ENCODE measurements at places on chromosomes 16 and 17.

DNA sequence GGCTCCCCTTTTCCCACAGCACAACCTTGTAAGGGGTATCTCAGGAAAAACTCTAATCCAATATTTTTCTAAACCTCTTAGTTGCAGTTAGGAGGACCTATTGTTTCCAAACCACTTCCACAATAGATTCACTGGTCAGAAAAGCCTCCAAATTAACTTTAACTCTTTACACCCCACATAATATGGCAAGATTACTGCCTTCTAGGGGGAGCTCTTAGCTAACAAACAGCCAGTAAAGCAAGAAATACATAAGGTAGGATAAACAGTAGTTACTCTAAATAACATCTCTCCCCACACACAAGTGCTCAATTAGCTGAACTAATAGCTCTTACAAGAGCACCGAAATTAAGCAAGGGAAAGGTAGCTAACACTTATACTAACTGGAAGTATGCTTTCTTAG, 192.1 kb upstream of the KIF2B start:
- DNase-seq = no peak

- no peak for DNase-seq
Observed at GRCh38 chr16:60181536-60181935, 1447.4 kb upstream of the GOT2 start.

- peak; percentile 85 for DNase-seq
Observed at GRCh38 chr17:21041741-21042457, 912 bp downstream of the USP22 start.

DNA sequence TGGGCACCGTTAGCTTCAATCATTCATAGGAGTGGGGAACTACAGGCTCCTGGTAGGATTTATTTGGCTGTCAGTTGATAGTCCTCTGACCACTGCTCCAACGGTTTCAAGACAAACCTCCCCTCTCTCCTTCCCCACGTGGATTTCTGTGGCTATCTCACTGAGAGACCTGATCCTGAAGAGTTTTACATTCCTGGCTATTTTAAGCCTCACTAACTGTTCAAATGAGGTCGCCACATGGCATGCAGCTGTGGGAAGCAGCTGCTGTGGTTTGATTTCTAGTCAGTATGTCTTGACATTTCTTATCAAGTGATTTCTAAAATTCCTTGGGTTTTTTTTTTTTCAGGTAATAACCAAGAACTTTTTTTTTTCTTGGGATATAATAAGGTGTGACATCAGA, 38.3 kb downstream of the CDK5R1 start:
- DNase-seq = no peak

- no peak for DNase-seq
Observed at GRCh38 chr17:17886226-17886625, 49.4 kb upstream of the SREBF1 start.

DNA sequence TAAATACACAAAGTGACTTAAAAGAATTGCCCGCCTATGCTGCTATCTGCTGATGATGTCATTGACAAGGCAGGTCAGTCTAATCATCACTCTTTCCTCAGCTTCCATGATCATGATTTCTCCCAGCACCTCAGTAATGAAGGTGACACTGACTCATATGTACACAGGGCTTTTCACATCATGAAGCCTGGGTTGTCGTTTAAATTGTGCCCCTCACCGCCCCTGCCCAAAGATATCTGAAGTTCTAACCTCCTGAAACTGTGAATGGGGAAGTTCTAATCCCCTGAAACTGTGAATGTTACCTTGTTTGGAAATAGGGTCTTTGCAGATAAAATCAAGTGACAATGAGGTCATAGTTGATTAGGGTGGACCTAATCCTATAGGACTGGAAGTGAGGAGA, 17.4 kb upstream of the GPRC5C start:
- no peak for DNase-seq

DNA sequence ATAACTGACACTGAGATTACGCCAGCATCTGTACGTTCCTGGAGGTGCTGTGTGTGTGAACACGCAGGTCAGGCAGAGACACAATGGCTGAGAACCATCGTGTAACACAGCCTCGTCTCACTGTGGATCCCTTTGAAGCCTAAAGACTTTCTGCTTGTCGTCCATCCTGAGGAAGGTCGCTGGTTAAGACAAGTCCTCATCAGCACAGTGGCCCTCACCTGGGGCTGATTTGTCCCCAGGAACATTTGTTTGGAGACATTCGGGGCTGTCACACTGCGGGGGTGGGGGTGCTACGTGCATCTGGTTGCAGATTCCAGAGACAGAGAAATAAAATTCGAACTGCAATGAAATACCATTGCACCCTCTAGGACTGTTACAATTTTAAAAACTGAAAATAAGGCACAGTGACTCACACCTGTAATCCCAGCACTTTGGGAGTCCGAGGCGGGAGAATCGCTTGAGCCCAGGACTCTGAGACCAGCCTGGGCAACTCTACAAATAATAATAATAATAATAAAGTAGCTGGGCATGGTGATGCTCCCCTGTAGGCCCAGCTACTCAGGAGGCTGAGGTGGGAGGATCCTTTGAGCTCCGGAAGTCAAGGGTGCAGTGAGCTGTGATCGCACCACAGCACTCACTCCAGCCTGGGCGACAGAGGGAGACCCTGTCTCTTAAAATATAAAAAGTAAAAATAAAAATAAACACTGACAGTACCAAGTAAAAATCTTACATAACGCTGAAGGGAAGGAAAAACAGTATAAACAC, 112.0 kb upstream of the METRNL start:
- DNase-seq = no peak

- no peak for DNase-seq
Observed at GRCh38 chr17:5708344-5708743, 124.0 kb upstream of the NLRP1 start.

- no peak for DNase-seq
Observed at GRCh38 chr16:77937473-77938149, 84.7 kb upstream of the CLEC3A start.

- DNase-seq = no peak
Observed at GRCh38 chr17:69872675-69873262, 202.3 kb upstream of the KCNJ16 start.

DNA sequence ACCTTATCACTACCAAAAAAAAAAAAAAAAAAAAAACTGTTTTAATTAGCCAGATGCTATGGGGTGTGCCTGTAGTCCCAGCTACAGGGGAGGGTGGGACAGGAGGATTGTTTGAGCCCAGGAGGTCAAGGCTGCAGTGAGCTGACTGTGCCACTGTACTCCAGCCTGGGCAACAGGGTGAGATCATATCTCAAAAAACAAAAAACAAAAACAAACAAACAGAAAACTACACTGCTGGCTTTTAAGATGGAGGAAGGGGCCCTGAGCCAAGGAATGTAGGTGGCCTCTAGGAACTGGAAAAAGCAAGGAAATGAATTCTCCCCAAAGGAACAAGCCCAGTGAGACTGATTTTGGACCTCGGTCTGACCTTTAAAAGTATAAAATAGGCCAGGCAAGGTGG, 61.4 kb downstream of the BEAN1 start:
- DNase-seq = no peak

GRCh38 chr16:65622871-65623270, 501.0 kb upstream of the CDH11 start:
- DNase-seq = no peak

DNA sequence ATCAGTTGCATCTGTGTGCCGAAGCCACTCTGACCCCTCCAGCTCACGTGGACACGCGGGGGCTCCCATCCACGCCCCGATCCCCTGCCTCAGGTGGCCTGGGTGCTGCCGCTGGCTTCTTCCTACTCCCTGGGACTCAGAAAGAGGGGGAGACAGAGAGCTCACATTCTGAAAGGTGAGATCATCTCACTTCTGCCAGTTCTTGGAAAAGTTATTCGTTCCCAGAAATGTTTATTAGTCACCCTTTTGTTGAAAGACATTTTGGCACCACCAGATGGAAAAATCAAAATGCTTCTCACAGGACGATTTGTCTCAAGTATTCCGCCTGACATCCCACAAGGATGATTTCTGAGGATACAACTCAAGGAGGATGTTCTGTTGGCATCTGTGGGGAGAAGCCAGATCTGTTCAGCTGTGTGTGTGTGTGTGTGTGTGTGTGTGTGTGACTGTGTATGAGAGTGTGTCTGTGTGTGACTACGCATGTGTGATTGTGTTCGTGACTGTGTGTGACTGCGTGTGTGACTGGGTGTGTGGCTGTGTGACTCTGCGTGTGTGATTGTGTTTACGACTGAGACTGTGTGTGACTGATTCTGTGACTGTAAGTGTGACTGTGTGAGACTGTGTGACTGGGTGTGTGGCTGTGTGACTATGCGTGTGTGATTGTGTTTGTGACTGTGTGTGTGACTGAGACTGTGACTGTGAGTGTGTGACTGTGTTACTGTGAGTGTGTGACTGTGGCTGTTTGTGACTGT, 207.3 kb downstream of the NTN1 start:
- DNase-seq = no peak

- no peak for DNase-seq
Observed at GRCh38 chr16:12078405-12079280, 102.1 kb downstream of the SNX29 start.

DNA sequence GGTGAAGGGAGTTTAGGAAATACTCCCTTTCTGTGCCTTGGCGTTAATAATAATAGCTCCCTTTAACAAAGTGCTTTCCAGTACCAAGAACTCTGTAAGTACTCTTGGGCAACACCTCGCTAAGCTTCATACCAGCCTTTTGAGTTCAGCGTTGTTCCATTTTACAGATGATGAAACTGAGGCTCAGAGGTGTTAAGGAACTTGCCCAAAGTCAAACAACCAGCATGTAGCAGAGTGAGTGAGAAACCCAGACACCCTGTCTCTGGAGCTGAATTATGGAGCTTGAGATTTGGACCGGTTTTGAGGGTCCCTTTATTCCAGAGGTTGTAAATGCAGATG, 607 bp downstream of the KATNIP start:
- no peak for DNase-seq

- DNase-seq = no peak
Observed at GRCh38 chr16:26830428-26831127, 236.1 kb upstream of the C16orf82 start.

GRCh38 chr16:65075877-65076276, 46.0 kb downstream of the CDH11 start:
- no peak for DNase-seq

DNA sequence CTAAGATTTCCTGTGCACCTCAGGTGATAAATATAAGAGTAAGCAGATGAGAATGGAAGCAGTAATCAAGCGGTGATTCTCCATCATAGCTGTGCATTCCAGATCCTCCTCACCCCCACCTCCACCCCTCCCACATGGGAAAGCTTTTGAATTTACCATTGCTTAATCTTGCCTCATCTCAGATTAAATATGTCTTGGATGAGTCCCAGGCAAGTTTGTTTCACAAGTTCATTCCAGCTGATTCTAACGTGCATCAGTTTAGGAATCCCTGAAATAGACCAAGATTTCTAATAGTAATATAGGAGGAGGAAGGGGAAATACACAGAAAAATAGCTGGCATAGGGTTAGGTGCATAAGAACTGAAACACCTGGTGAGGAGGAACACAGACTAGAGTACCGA, 396.2 kb upstream of the KIF2B start:
- no peak for DNase-seq

DNA sequence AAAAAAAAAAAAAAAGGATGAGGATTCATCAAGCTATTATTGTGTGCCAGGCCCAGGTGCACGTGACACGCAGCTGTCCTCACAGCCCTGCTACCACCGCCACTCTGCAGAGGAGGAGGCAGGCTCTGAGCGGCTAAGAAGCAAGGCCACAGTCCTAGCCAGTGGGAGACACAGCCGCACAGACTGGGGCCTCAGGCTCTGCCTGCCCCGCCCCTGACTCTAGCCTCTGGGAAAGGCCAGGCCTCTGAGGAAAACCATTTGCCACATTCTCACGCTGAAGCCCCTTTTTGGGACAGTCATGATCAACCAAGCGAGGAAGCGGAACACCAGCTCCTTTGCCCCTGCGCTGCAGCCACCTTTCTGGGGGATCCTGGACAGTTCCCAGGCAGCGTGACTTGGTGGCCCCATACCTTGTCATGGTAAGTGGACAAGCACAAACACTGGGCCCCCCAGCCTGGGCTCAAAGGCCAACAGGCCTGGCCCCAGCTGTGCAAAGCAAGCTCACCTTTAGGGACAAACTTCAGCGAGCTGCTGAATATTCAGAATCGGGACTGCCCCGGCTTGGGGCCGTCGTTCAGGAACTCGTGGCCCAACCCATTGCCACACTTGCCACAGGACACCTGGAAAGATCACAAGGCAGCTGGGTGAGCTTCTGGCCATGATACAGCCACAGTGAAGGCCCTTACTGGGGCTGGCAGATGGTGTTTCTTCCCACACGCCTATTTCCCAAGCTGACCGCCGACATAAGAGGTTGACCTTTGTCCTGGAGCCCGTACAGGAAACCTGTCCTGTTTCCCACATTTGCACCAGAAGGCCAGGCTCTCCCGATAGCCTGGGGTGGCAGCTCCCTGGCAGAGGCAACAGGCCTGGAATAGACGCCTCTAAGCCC, 2.5 kb downstream of the MSRB1 start:
- DNase-seq = no peak

DNA sequence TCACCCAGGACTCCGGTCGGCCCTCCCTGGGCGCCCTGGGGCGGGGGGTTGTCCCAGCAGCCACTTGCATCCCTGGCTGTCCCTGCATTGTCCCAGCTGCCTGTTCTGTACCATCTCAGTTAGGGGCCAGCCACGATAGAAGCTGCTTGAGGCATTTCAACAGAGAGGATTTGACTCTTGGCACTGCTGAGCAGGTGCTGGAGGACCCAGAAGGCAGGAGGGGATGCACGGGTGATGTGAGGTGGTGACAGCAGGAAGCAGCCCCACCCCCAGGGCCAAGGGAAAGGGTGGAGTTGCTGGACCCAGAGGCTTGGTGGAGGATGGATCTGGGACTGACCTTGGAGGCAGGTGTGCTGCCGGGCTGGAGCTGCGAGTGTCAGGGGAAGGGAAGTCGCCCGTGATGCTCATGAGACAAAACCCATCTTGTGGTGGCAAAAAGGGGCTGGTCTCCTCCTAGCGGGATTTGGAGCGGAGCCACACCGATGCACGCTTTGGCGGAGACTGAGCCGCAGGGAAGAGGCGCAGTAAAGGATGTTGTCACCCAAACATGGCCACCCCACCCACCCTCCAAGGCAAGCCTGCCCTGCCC, 188.0 kb upstream of the GSE1 start:
- DNase-seq = no peak

DNA sequence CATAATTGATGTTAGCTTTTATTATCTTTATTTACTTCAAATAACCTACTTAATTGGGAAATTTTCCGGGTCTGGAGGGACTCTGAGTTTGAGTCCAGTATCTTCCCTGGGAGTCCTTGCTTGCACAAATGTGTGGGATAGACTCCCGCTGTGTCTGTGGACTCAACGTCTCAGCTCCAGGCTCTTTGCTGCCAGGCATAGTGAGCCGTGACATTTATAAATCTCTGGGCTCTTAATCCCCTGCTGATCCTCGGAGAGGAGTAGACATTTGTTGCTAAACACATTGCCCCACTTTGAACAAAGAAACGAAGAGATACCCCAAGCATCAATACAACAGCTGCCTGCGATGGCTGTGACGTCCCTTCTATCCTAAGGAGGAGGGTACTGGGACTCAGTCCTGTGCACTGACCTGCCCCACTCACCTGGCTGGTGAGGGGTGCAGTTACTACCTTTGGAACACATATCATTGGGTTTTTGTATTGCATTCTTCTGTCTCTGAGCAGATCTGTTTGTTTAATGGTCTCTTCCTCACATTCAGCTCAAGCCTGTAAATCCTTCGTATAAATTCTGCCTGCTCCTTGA, 316.9 kb downstream of the HAPSTR1 start:
- DNase-seq = no peak

- DNase-seq = peak; percentile 45
Observed at GRCh38 chr17:17711641-17712162, 30.4 kb downstream of the RAI1 start.

GRCh38 chr16:23869052-23869451, 33.3 kb downstream of the PRKCB start:
- peak; percentile 38 for DNase-seq
